Retina (tissue), 1 donor: ENCODE measurements at places on chromosomes 13 and 19.

DNA sequence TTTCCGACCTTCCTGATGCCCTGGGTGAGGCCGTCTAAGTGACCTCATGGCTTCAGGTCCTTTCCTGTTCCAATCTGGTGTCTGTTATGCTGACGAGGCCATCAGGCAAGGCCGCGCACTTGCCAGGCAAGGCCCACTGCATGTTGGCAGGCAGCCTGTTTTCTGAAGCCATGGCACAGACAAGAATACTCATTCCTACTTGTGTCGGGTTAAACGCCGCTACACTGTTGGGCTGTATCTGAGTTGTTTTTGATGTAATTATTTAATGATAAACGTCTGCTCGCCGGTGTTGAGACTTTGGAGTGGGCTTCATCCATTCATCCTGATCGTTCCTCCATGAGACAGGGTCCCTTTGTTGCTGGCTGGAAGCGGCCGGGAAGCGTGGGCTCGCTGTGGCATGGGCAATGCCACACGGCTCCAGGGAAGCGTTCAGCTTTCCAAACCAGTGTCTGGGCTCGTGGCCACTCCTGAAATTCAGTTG, 92.1 kb downstream of the ATP11A start:
- no peak for DNase-seq

- DNase-seq = no peak
Measured at GRCh38 chr19:56118666-56119581, 2.2 kb downstream of the ZNF787 start.

DNA sequence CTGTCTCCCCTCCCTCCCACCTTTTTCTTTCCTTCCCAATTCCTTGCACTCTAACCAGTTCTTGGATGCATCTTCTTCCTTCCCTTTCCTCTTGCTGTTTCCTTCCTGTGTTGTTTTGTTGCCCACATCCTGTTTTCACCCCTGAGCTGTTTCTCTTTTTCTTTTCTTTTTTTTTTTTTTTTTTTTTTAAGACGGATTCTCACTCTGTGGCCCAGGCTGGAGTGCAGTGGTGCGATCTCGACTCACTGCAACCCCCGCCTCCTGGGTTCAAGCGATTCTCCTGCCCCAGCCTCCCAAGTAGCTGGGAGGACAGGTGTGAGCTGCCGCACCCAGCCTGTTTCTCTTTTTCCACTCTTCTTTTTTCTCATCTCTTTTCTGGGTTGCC, 6.9 kb downstream of the MYADM start:
- DNase-seq = no peak

GRCh38 chr13:109817591-109818535, 31.5 kb upstream of the IRS2 start:
- DNase-seq = no peak

- peak; percentile 53 for DNase-seq
Measured at GRCh38 chr13:43908156-43909126, 28.7 kb downstream of the LACC1 start.

- DNase-seq = no peak
Measured at GRCh38 chr13:33278913-33279312, 6.6 kb downstream of the STARD13 start.

GRCh38 chr13:36758345-36758744, 60.7 kb upstream of the RFXAP start:
- no peak for DNase-seq

GRCh38 chr19:6211632-6212402, 68.0 kb downstream of the MLLT1 start:
- DNase-seq = no peak

- DNase-seq = no peak
Measured at GRCh38 chr13:106033659-106034058, 501.8 kb downstream of the EFNB2 start.

- no peak for DNase-seq
Measured at GRCh38 chr13:45702088-45702487, at the start of gene CBY2. CBY2 (plus strand) TSS chr13:45702320; CDS start chr13:45702391, 71 bp downstream.

DNA sequence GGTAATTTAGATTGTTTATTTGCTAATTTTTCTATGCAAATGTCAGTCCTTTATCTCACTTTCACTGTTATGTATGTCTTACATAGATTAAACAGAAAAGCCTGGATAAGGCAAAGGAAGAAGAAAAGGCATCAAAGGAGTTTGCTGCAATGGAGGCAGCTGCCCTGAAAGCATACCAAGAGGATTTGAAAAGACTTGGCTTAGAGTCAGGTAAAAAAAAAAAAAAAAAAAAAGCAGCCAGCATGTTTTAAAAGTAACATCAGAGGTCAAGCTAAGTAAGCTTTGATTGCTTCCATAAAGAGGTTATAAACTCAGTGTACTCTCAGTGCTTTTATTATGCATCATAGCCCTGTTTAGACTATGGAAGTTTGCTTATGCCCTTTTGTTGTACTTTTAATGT, 3.8 kb downstream of the WBP4 start:
- no peak for DNase-seq

- peak; percentile 21 for DNase-seq
Measured at GRCh38 chr19:45884682-45885555, 1.0 kb downstream of the IRF2BP1 start.

GRCh38 chr13:73918691-73919090, 215.5 kb downstream of the KLF12 start:
- DNase-seq = no peak

- DNase-seq = no peak
Measured at GRCh38 chr13:40366119-40366518, 300.3 kb downstream of the FOXO1 start.

DNA sequence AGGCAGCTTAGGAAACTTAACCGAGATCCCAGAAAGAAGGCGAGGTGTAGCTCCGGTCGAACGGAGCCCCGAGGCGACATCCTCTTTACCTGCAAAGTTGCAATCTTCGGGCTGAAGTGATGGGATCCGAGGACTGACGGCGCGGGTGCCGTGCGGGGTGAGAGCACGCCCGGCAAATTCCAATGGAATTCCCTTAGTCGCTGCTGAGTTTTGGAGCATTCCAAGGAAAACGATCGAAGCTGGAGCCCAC, 141 bp downstream of the TRPC4 start:
- no peak for DNase-seq

- DNase-seq = no peak
Measured at GRCh38 chr13:51035469-51035868, 75.6 kb downstream of the C13orf42 start.

DNA sequence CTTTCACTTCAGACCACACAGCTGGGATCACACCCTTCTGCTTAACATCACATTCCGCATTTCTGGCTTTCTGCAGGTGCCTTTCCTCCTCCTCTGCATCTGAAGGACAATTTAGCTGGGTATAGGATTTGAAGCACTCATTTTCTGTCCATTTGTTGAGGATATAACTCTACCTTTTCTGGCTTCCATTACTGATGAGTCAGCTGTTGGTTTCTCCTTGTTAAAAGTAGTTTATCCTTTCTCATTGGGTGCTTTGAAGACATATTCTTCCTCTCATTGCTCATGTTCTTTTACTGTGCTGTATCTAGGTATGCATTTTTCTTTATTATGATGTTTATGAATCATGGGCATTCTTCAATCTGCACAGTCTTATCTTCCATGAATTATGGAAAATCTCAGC, 199.3 kb upstream of the SOX1 start:
- DNase-seq = no peak

DNA sequence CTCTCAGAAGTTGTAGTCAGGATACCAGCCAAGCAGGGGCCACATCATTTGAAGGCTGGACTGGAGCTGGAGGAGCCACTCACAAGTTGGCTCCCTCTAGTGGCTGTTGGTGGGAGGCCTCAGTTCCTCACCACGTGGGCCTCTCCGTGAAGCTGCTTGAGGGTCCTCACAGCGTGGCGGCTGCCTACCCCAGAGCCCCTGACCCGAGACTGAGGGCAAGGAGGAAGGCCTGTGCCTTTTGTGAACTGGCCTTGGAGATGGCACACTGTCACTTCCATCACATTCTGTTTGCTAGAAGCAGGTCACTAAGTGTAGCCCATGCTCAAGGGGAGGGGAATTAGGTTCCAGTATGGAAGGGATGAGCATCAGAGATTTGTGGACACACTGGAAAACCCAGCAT, 14.6 kb downstream of the GNA11 start:
- DNase-seq = peak; percentile 56

- peak; percentile 47 for DNase-seq
Measured at GRCh38 chr19:13689085-13689484, 75.2 kb upstream of the MRI1 start.

DNA sequence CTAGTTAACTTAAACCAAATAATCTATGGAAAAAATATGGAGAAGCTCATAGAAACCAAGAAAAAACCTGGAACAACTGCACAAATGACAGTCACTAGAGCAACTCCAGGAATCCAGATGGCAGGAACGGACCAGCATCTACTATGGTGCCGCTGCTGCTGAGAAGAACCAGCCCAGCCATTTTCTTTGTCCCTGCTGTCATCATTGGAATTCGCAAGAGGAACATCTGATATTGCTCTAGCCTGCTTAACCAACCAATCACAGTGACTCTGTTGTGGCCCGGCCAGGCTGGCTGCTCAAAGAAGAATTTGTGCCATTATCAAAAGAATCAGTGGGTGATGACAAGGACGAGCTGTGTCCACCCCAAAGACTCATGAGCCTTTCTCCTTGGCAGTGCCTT, 33.1 kb upstream of the CEBPA start:
- no peak for DNase-seq

GRCh38 chr19:43532571-43532961, 422 bp upstream of the ZNF575 start:
- DNase-seq = no peak

GRCh38 chr13:22915442-22916082, 265.2 kb upstream of the SGCG start:
- peak; percentile 96 for DNase-seq

GRCh38 chr13:44719857-44720671, 143.9 kb upstream of the TSC22D1 start:
- no peak for DNase-seq

- DNase-seq = peak; percentile 56
Measured at GRCh38 chr13:33606692-33607091, 211.3 kb upstream of the RFC3 start.

- no peak for DNase-seq
Measured at GRCh38 chr19:56572589-56572988, 5.3 kb downstream of the ZNF470 start.

- no peak for DNase-seq
Measured at GRCh38 chr19:48779636-48780035, 24.3 kb downstream of the FGF21 start.

- no peak for DNase-seq
Measured at GRCh38 chr19:46818812-46819211, 30.4 kb upstream of the SLC1A5 start.

DNA sequence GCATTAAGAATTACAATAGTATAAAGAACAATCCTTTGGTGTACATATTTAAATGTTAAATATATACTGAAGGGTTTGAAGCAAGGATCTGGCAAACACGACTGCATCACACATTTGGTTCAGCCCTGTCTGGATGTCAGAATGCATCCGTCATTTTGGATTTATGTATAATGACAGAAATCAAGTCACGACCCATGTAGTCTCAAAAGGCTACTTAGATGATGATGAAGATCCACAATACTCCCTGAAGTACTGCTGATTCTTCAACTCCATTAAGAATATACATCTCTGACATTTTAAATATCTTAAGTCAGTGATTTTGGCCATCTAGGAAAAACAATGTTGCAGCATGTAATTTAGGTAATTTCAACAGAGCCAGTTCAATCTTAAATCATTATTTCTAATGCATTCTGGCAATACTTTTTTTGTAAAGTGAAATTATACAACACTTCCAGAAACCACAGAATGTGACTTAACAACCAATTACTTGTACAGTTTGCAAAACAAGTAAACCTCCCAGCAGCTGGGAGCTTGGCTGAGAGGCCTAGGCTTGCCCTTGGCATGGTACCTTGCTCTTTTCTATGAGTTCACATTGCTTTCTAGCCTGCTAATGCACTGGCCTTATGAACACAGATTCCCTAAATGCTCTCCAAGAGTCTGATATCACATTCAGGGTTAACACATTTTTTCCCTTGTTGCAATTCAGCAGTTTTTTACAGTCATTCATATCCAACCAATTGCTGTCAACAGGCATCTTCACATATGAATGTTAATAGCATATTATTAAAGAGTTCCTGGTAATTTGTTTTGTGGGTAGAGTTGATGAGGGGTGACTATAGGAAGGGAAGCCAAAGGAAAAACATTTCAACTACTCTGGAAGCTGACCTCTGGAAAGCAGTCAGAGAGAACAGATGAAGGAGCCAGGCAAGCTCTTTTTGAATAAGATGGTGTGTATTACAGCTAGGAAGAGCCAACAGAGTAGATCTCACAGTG, 175.2 kb downstream of the ENOX1 start:
- peak; percentile 18 for DNase-seq

DNA sequence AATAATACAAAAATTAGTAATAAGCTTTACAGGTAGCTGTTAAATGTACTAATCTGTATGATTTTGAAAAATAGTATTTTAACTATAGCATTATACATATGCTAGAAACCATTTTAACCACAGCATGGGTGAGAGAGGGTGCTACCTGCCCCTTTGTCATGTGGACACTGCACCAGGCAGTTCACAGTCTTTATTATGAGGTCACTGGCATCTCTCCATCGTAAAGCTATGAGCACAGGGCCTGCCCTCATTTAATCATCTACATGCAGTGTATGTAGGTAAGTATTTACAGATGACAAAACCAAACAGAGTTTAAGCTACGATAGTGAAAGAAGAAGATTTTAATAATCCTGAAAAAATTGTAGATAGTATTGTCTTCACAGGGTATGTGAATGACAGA, 21.7 kb downstream of the EDNRB start:
- no peak for DNase-seq
